Stimulated activated CD8-positive, alpha-beta memory T cell treated with anti-CD3 and anti-CD28 coated beads, Interleukin-12 subunit alpha, Interleukin-12 subunit beta, amount 100 ng/mL, for 4 hours (primary cell): ENCODE measurements at places on chromosomes 12 and 14.

DNA sequence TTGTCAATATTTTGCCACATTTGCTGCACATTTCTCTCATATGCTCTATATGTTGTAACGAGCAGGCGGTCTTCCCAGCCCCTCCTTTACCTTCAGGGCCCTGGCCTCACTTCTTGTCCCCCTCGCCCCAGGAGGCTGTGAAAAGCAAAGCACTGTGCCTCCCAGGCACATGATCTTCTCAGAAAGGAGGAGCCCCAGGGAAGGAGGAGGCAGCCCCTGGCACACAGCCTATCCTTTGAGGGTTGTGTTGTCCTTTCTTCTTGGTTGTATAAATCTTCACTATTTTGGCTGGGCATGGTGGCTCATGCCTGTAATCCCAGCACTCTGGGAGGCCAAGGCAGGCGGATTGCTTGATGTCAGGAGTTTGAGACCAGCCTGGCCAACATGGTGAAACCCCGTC is 77.0 kb downstream of the PPP2R5C start:
- DNase-seq = no peak

DNA sequence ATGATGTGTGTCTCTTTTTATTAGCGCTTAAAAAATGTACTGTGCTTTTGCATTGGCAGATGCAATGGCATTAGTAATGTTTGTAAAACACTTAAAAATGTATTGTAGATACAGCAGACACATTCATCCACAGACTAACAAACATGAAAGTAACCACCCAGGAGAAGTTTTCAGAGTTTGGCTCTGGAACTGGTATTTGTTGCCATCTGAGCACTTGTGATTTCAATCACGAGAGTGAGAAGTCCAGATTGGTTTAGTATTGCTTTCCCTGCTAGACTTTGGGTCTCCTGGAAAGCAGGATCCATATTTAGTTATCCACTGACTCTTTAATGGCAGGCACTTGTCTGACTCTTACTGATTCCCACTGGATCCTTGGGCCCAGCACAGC is 13.2 kb downstream of the RASSF8 start:
- DNase-seq = no peak

DNA sequence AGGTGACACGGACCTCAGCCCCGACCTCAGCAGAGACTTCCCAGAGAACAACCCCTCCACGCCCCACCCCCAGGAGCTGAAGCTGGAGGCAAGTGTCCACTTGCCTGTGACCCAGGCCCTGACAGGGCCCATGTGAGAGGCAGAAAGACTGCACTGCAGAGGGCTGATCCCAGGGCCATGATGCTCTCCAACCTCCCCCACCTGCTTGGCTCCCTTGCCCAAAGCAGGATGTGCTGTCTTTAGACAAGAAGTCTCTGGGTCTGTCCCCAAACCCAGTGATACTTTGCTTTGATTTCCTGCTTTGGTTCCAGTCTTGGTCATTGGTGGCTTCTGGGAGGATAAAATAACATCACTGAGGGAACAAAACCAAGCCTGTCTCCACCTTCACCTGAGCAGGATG is 59.4 kb downstream of the BCL11B start:
- no peak for DNase-seq

DNA sequence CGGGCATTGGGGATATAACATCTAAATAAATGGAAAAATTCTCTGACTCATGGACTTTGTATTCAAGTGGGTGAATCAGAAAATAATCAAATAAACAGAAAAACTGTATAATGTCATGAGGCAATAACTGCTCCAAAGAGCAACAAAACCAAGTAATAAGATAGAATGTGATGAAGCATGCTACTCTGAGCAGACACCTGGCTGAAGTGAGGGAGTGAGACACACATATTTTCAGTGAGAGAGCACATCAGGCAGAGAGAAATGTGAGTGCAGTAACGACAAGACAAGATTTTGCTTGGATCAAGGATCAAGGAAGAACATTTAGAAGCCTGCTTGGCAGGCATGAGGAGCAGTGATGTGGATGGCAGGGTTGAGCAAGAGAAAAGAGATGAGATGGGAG is 75.8 kb upstream of the CCDC91 start:
- no peak for DNase-seq

DNA sequence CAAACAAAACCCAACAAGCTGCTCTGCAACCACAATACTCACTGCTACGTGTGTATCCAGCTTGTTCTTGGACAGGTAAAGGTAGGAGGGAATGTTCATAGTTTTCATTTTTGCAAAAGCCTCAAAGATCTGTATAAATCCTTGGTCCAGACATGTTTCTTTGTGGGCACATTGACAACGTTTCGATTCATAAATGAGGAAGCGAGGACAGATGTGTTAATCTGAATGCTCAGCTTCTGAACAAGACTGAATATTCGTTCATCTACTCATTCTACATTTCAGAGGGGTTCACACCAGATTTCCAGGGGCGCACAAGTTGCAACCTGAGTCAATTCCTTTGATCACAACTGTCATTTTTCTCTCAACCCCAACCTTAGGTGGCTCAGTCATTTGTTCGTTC is 134.4 kb downstream of the LLPH start:
- DNase-seq = no peak

DNA sequence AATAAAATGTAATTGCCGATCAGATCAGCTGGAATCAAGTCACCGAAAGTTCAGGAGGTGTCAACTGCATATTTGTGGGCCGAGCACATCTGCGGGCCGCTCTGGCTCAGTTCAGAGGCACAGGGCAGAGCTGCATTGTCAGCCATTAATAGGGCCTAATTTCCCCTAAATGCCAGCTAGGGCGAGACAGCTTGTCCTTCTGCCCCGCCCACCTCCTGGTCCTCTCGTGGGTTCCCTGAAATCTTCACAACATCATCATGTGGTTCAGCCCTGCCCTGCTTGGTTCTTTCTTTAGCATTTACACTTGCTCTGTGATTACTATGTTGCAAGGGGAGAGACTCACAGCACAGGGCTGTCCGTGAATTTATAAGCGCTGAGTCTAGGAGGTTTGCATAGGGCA is 148.9 kb downstream of the CHST11 start:
- no peak for DNase-seq

GRCh38 chr12:131605304-131605829 is 105.5 kb upstream of the SFSWAP start:
- no peak for DNase-seq

GRCh38 chr12:6979453-6979852 is 8.7 kb downstream of the EMG1 start:
- no peak for DNase-seq

- DNase-seq = no peak
These were observed 141.7 kb upstream of the DAAM1 start for GRCh38 chr14:59046746-59047145.

DNA sequence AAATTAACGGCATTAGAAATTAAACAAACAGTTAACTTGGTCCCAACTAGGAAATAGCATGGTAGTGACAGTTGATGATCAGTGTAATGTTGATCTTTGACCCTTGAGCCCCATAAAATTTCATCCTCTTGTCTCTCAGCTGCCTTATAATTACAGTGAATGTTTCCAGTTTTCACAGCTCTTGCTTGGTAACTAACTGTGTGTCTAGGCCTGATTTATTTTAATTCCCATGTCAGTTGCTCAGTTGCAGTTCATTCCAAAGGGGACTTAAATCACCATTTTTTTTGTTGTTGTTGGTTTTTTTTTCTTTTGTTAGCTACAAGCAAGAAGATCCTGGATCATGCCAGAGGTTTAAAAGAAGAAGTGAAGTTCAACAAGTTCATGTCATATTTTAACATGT is 1883.7 kb upstream of the FLRT2 start:
- DNase-seq = no peak

DNA sequence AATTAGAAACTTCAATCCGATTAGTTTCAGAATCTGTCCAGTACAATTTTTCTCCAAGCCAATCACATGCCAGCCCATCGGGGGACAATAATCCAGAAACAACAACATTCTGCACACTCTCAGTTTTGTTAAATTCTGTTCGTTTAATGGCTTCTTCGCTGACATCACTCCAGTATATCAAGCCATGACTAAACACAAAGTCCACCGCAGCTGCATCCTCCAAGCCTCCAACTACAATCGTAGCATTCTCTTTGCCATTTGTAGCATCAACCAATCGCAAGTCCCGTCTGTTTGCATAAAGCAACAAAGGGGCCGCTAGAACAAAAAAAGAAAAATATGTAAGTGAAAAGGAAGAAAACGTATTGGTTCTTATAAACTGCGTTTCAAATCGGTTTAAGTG is 22.5 kb downstream of the LRP6 start:
- no peak for DNase-seq

- no peak for DNase-seq
These were observed 60.7 kb upstream of the STK38L start for GRCh38 chr12:27183342-27183741.

DNA sequence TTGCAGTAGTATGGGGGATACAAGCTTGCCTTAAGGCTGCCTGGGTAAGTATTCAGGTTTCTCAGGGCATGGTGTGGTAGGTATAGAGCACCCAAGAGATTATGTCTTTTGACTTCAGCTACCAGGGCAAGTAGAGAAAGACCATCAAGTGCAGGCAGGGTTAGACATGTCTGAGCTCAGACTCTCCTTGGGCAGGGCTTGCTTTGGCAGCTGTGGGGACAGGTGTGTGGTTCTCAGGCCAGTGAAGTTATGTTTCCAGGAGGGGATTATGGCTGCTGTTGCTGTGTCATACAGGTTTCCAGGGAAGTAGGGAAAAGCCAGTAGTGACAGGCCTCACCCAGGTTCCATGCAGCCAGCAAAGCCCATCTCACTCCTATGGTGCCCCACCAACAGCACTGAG is 1040.4 kb downstream of the FLRT2 start:
- no peak for DNase-seq

- no peak for DNase-seq
These were observed 22.5 kb upstream of the NKX2-8 start for GRCh38 chr14:36604757-36605505.

DNA sequence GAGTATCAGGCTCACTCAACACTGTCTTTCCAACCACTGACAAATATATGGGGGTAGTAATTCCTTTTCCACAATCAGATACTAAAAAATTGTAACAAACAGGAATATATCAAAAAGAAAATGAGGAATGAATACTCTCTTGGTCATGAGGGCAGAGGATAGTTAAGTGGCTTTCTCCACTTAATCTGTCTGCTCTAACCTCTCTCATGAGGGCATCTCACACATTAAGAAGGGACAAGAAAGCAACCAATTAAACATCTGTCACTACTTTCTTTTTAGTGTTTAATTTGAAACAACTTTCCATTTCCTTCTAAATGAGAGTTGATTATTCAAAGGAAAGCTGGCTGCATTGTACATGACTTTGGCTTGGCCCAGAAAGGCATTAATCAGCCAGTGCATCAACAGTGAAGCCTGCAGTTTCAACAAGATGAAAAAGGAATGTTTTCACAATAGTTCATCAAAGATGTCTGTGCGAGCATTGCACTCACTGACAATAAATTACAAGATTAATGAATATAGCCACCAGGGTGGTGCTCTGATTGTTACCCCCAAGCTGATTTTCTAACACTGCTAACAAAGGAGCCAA is 142.0 kb downstream of the SEC23A start:
- DNase-seq = no peak
